ENCODE measurements at places on chromosomes 16 and 17.
A peak's percentile ranks its signal among the peaks of the same experiment; 100 is the strongest.

DNA sequence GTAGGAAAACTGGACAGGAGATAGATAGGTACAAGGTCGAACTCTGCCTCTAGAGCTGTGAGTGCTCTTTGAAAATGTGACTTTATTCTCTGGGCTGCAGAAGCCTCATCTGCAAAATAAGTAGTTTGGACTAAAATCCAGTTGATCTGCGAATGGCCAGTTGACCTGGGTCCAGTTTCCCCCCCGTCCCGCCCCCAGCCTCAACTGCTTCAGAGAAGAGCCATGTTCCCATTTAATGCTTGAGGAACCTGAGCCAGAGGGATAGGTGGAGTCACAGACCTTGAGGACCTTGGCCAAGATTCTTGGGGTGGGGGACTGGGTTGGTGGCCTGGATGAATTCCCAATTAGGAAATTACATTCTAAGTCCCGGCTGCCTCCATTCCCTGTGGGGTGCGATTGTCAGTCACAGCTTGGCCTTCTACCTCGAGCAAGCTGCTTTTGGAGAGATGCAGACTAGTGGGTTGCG is 14.1 kb downstream of the TBX2 start:
- no peak for DNase-seq

DNA sequence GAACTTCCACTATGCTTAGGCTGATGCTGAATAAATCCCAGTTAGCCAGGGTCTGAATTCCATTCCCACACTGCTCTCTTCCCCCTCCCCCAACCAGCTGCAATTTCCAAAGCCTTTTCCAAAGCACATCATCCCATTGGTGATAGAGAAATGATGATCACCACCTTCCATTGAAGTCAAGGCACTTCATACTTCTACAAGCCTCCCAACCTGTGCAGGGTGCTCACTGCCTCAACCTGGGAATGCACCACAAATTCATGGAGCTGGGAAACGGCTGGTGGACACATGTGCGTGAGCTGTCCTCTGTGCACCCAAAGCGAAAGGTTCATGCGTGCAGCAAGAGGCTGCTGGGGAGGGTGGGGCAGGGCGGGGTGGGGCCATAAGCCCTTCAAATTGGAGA is 302.7 kb upstream of the IRX3 start:
- no peak for DNase-seq

DNA sequence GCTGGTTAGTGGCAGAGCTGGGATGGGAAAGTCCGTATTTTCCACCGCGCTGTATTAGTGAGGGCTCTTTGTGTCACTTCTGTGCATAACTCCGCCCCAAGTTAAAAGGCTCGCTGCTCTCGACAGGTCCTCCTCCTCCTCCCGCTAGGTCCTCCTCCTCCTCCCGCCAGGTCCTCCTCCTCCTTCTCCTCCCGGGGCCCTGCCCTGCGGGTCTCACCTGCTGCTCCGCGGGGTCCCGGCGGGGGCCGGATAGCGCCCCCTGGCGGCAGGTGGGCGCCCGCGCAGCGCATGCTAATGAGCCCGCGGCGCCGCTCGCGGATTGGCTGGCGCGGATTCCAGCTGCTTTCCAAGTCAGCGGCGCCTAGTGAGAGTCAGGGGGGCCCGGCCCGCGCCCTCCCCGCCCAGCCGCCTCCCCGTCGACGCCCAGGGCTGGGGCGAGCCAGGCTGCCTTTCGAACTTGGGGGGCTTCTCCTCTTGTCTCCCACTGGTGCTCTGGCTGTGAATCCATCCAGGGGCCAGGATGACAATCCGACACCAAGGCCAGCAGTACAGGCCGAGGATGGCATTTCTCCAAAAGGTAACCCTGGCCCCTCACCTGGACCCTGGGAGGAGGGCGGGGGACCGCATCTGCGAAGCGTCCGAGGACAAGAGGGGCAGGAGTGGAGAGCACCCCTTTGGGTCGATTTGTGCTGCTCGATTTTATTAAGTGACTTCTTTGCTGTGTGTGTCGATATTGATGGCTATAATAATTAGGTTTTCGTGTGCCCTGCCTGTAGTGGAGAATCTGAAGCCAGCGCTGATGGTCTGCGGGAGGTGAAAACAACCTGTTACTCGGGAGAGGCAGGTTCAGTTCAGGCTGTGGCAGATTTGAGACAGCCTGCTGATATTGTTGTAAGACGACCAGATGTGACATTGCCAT is at the start of gene RGS9:
Gene RGS9, plus strand, starts transcription at position 350 of the 919 bp plus-strand sequence. Its CDS starts 171 bp downstream, at position 521.
- DNase-seq, result peak; percentile 85

GRCh38 chr16:84003038-84003437 is 35.0 kb downstream of the NECAB2 start:
- DNase-seq, result no peak

GRCh38 chr17:45733781-45734180 is 50.3 kb upstream of the CRHR1 start:
- DNase-seq, result no peak

- DNase-seq, result peak; percentile 20
These were observed 36.6 kb upstream of the TMEM132E start for GRCh38 chr17:34542700-34543336.

GRCh38 chr17:48970224-48970623 is 1.8 kb upstream of the GIP start:
- DNase-seq, result no peak
